ENCODE measurements at places on chromosomes 4 and X.

- DNase-seq: no peak
Observed at GRCh38 chr4:76166480-76166879, 18.3 kb upstream of the NUP54 start.

GRCh38 chr4:88137112-88137511, 21.3 kb downstream of the ABCG2 start:
- no peak for DNase-seq

- DNase-seq: no peak
Observed at GRCh38 chrX:66191563-66191962, 27.5 kb downstream of the HEPH start.

DNA sequence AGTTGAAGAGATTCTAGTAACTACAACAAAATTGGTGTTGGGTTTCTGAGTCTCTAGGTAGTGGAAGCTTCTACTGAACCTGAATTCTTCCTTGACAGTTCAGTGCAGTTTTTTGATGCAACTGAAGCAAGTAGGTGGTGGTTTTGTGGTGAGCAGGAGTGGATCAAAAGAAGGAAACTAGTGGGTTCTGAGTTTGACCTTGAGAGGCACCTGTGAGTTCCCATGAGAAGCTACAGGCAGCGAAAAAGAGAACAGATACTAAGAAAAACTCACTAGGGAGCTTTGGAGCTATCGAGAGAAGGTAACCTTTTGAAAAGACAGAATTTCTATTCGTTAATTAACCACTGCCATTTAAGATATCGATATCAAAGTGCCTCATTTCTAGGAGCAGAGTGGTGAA, 145.2 kb downstream of the PDHA2 start:
- no peak for DNase-seq

- no peak for DNase-seq
Observed at GRCh38 chr4:146029939-146030710, 91.5 kb upstream of the ZNF827 start.

- DNase-seq: no peak
Observed at GRCh38 chr4:7002336-7002735, 40.8 kb upstream of the TADA2B start.

DNA sequence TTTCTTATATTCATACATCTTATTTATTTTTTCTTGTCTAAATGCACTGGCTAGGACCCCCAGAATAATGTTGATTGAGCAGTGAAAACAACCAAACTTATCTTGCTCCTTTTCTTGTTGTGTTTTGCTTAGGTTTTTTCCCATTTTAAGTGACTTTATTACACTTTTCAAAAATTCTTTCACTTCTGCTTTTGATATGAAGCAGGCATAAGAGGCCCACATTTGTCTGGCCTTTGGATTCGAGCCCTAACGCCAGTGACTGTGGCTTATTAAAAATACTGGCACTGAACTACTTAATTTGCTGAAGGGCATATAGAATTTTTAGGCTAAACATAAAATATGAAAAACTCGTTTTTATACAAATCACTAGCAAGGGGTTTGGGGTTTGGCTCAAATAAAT, 197.0 kb downstream of the ASB9 start:
- no peak for DNase-seq

DNA sequence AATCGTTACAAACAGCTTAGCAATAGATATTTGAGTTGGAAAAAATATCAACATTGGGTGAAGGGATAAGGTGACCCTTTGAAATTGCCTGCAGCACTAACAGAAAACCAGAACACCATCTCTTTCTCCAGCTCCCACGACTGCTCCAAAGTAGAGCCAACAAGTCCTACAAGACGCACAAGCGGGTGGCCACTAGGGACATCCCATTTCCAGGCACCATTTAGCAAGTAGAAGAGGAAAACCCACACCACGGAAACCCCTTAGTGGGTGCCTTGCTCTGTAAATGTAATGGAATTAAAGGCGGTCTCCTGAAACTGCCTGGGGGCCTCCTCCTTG, 1.9 kb downstream of the ARHGAP6 start:
- DNase-seq: no peak

GRCh38 chr4:61727286-61727685, 527.2 kb downstream of the ADGRL3 start:
- no peak for DNase-seq

DNA sequence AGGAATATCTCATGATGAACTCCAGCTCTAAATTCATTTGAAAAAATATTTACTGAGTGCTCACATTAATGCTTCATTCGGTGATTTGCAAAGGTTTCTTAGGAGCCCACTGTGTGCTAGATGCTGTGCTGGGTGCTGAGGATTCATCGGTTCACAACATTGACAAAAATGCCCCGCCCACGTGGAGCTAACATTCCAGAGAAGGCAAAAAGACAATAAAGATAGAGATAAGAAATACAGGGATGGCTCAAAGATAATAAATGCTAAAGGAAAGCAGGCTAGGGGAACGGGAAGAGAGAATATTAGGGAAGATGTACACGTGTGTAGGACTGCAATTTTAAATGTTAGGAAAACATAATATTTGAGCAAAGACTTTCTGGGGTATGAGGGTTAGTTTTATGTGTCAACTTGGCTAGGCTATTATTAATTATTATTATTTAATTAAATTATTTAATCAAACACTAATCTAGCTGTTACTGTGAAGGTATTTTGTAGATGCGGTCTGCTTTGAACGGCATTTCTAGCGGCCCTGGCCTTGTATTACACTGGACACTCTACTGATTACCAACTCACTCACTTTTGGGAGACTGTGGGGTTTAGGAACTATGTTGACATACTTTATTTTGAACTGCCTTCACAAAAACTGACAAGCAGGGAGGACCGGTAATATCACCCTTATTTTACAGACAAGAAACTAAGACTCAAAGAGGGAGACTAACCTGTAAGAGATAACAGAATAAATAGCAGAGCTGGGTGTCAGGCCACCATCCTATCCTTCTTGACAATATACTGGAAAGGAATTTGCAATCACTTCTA, 61.9 kb upstream of the IRF2 start:
- DNase-seq: no peak

DNA sequence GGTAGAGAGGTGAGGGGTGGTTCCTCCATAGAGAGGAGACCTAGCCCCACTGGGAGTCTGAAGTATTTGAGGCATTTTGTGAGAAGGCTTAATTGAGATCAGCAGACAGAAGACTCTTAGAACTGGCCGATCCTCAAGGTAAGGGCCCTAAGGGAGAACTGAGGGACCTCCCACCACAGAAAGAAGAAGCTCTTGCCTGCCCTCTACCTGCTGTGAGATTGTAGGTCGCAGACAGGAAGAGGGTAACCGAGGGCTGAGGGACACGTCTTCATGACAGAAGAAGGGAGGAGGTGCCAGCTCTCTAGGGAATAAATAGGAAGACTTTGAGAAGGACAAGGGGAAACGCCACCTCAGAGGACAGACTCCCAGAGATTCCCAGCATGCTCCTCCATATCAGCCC, 24.1 kb upstream of the MAGEC1 start:
- no peak for DNase-seq

GRCh38 chrX:108224218-108224617, 132.6 kb downstream of the ATG4A start:
- no peak for DNase-seq

DNA sequence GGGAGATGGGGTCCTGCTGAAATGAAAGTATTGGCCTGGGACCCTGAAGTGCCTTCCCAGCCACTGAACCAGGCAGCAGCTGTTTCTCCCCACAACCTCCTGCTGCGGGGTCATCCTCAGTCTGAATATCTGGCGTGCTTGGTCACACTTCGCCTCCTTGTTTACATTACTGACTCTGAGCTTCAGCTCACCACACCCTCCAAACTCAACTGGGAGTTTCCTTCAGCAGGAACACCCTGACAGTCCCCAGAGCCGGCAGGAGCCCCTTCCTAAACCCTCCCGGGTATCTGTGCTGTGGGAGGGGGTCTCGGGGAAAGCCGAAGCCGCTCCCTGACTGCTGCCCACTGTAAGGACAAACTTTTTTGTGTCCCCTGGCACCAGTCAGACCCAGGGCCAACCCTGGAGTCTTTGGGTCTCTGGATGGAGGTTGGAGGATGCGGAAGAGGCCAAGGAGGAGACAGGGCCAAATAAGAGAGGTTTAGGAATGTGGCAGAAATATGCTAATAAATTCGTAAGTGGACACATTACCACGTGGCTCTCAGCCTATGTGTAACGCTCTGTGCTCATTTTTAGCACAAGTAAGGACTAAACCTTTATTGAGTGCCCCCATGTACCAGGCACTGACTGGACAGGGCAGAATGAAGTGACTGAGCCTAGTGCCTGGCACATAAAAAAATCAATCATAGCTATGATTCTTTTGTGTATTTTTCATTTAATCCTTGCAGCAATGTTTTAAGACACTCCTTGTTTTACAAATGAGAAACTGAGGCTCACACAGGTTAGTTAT, 20.7 kb downstream of the FHDC1 start:
- no peak for DNase-seq

DNA sequence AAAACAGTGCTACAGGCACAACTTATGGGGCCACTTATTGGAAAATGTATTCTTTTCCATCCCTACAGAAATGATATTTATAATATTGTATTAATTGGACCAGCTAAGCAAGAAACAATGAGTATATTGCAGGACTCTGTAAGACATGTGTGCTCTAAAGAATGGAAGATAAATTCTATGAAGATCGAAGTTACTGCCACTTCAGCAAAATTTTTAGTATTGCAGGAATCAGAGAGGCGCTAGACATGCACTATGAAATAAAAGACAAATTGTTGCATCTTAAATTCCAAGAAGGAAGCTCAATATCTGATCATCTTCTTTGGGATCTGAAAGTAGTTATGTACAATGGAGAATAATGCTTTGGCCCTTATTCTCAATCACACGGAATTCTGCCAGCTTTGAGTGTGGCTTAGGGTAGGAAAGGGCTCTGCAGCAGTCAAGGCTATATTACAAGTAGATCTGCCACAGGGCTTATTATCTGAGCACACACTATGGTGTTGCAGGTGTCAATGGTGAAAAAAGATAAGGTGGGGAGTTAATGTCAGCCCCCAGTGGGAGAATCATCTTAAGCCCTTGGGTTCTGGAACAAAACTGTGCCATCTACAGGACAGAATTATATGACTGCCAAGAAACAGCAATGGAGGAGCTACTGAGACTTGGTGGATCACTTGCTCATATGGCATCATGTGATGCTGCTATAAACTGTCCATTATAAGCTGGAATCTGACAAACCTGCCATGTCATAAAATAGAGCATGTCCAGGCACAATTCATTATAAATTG, 334.0 kb upstream of the NDST3 start:
- no peak for DNase-seq

DNA sequence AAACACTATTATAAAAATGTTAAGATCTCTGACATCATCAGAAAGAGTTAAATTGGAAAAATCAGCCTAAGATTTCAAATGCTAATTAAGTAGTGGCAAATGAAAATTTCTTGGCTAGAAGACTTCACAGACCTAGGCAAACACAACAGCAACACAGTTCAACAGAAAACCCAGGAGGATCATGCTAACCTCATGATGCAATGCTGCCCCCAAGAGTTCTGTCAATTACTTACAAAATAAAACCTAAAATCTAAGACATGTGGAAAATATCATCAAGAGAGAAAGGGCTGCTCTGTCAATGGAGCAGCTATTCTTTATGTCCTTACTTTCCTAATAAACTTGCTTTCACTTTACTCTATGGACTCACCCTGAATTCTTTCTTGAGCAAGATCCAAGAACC, 21.0 kb downstream of the S100G start:
- DNase-seq: no peak

DNA sequence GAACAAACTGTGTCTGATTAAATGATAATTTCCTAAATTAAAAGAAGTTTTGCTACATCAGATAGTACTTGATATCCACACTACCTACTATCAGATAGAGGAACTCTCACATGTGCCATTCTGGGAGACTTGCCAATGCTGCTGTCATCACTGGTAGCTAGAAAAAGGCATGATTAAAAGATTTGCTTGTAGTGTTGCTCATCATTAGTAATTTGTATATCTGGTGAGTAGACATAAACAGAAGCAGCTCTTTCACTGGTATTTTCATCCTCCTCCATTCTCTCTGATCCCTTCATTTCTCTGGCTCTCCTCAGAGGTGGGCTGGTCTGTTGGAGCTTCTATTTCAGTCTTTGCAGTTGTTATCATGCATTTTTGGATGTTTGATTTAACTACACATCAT, 56.0 kb downstream of the SPRY1 start:
- no peak for DNase-seq

DNA sequence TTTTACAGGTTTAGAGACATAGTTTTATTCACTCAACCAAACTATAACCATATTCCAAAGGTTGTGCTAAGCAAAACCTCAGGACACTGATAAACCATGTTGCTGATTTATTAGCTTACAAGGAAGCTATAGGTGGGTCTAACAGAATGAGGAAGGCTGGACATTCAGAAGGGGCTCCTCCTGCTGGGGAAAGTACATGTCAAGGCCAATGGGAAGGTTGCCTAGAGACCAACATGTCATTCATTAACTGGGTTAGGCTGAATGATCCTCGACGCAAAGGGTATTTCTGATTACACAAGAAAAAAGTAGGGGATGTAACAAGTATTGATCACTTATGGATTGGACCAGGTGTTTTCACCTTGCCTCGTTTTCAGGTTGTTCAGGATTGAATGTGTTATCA, 30.3 kb downstream of the SLC10A6 start:
- no peak for DNase-seq

GRCh38 chr4:183987987-183988392, 82.9 kb downstream of the STOX2 start:
- DNase-seq: peak; percentile 42

DNA sequence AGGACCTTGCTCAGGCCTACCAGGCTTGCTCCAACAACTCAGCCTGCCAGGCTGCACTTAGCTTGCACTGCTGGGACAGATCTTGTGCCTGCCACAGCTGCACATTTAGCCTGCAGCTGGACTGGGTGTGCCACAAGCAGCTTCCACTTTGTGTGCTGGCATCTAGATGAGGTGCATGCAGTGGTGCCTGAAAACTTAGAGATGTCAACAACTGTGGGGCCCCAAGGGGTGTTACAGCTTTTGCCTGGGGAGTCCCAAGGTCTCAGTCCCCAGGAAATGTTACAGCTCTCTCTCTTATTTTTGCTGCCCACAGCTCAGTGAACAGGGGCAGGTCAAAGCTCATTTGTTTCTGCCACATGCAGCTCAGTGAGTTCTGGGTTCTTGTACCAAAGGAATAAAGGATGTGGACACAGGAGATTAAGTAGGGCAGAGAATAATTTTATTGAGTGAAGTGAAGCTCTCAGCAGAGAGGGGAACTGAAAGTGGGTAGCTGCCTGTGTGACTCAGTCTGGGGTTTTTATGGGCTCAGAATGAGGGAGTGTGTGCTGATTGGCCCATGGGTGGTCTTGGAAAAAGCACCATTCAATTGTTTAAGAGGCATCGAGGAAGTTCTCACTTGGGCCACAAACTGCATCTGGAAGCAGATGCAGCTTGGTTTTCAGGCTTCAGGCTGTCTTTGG, 828.3 kb downstream of the TECRL start:
- DNase-seq: no peak

DNA sequence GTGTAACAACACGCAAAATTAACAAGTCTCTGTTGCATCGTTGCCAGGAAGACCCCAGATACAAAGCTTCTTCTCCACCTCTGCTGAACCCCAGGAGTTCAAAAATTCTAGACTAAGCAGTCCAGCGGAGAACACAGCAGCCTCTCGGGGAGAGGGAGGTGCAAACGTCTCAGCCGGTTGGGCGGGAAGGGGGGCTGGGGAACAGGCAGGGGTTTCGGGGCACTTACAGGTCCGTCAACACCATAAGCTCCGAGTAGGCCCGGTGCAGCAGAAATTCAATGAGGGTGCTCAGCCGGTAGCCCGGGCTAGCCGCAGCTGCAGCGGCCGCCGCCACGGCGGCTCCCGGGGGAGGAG, 394 bp downstream of the MED14 start:
- no peak for DNase-seq

- no peak for DNase-seq
Observed at GRCh38 chr4:41427931-41428600, 109.9 kb upstream of the LIMCH1 start.

Data from amygdala (tissue), 56 donors.